ENCODE measurements at places on chromosomes 5 and 9. TPM values are rescaled to one million over a fixed set of nuclear protein-coding genes. Genes with fewer than 3 reads are reported as not detected.
A peak's percentile ranks its signal among the peaks of the same experiment; 100 is the strongest.

DNA sequence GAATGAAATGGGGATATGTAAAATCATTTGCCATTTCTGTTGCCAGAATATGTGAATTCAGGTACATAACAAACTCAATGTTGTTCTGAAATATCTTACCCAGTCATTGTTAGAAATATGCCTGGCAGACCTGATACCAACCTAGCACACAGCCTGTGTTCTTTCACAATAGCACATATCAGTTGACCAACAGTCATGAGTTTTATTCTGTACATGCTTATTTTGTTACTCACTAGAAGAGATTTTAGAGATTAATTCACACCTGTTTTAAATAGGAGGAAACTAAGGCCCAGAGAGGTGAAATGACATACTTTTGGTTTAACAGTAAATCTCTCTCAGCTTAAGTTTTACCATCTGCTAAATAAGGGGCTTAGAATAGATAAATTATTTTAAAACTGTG is 8.4 kb upstream of the PPP1R2B start:
- H3K4me3 ChIP-seq, result no peak overlapping the region
- no peaks in the 10 kb centered on the region for H3K4me1 ChIP-seq
- H3K36me3 ChIP-seq, result no peaks in the 10 kb centered on the region
- no peaks in the 10 kb centered on the region for H3K27me3 ChIP-seq
- DNase-seq, result no peak

The NELFB gene
- 62.3 TPM for total RNA-seq

- H3K27ac ChIP-seq, result no peak overlapping the region
- H3K4me1 ChIP-seq, result peaks cover 14% of the 10 kb centered on the region
- DNase-seq, result no peak
- H3K4me3 ChIP-seq, result no peak overlapping the region
- H3K27me3 ChIP-seq, result no peaks in the 10 kb centered on the region
These were observed 138.1 kb upstream of the KLF9 start for GRCh38 chr9:70552561-70552960.

- H3K4me3 ChIP-seq, result no peak overlapping the region
- H3K27ac ChIP-seq, result peak overlapping the region; percentile 56
- DNase-seq, result no peak
These were observed 45.9 kb downstream of the CERT1 start for GRCh38 chr5:75465480-75465879.

DNA sequence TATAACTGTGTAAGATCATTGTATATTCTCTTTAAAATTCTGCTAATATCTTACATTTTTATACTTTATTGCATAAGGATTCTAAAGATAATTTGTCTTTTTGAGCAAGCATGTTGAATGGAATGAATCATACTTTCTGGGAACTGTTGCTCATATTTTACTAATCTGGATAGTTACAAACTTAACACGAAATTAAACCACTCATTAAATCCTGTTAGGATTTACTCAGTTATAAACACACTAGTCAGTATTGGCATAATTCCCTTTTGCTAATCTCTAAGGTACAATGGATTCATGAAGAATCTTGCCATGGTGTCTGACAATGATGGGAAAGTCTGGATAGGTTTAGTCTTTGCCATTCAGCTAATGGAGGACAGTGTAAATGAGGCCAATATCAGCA is 338.1 kb upstream of the SMC2 start:
- no peak overlapping the region for H3K27ac ChIP-seq
- H3K4me3 ChIP-seq, result no peak overlapping the region
- no peak for DNase-seq

The IGFBPL1 gene
- total RNA-seq, result 4.7 TPM

The OCLN gene
- 143 TPM for total RNA-seq

GRCh38 chr5:66129144-66129543 is 15.0 kb upstream of the SREK1 start:
- no peak overlapping the region for H3K27ac ChIP-seq
- no peaks in the 10 kb centered on the region for H3K36me3 ChIP-seq
- no peaks in the 10 kb centered on the region for H3K4me1 ChIP-seq
- DNase-seq, result no peak
- H3K4me3 ChIP-seq, result no peak overlapping the region
